H7 (cell line): ENCODE measurements at places on chromosomes 12 and 14. TPM values are rescaled to one million over a fixed set of nuclear protein-coding genes. Genes with fewer than 3 reads are reported as not detected.

GRCh38 chr12:32302218-32303173 lies 96.9 kb upstream of the FGD4 start:
- DNase-seq = peak; percentile 68

GRCh38 chr12:124440841-124441381 lies 126.5 kb downstream of the NCOR2 start:
- no peak for DNase-seq

CKAP4 gene
- 52.0 and 54.4 TPM in 2 replicates for total RNA-seq

EXOC3L4 gene
- total RNA-seq = 0.21 TPM in 1 of 2 replicates, not detected in the other

TAS2R42 gene
- not detected in 2 replicates for total RNA-seq
